Fibroblast of gingiva (primary cell): ENCODE measurements at places on chromosomes 13 and 19.

- DNase-seq, result no peak
Observed at GRCh38 chr13:102907016-102907756, 61.4 kb downstream of the ERCC5 start.

DNA sequence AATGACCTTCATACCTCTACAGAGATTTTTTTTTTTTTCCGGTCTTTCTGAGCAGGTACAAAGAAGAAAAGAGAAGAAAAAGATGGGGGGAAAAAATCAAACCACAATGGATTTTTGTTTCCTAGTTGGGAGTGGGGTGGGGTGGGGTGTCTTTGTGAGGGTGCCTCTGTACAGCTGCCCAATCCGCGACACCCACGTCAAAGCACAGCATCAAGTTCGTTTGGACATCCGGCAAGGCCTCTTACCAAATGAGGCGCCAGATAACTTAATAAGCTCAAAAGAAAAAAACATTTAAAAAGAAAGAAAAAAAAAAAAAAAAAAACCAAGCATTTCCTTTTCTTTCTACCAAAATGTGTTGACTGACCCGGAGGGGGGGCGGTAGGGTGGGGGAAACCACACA lies 70.3 kb upstream of the NFIC start:
- no peak for DNase-seq

GRCh38 chr19:33634361-33635091 lies 12.8 kb downstream of the CHST8 start:
- DNase-seq, result no peak

DNA sequence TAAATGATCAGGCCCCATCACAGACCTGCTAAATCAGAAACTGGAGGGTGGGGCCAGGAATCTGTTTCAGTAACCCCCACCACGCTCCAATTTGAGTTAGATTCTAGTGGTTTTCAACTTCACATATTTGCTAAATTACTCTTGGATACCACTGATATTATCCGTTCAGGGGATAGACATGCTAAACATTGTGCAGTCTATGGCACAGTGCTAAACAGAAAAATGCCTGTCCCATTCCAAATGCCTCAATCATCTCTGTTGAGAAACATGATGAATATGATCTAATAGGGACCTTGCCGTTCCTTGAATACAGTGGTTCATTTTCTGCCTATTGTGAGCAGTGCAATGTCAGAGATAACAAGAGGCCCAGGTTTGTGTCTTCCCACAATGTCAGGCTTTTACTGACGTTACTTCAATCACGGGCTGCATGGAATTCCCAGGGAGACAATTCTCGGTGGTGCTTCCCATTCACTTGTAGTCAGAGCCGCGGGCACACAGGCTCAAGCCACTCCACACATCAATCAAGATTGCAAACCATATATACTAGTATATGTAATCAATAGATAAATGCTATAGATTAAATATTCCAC lies 52.7 kb downstream of the MYO16 start:
- no peak for DNase-seq

- DNase-seq, result no peak
Observed at GRCh38 chr13:43195551-43195950, 172.2 kb downstream of the DNAJC15 start.

- no peak for DNase-seq
Observed at GRCh38 chr19:6713773-6714692, 6.4 kb downstream of the C3 start.
